PC-9 (cell line): ENCODE measurements at places on chromosomes 5 and 9.

GRCh38 chr5:150352244-150353031 lies 5.1 kb upstream of the TCOF1 start:
- no peak overlapping the region for H3K4me3 ChIP-seq
- H3K4me1 ChIP-seq, result peaks cover 9% of the 10 kb centered on the region
- DNase-seq, result no peak
- no peaks in the 10 kb centered on the region for H3K27me3 ChIP-seq
- H3K27ac ChIP-seq, result no peak overlapping the region
- H3K36me3 ChIP-seq, result no peaks in the 10 kb centered on the region

GRCh38 chr9:69174616-69175463 lies 763 bp downstream of the TJP2 start:
- H3K4me1 ChIP-seq, result peaks cover 89% of the 10 kb centered on the region
- peak overlapping the region; percentile 70 for H3K4me3 ChIP-seq
- H3K27ac ChIP-seq, result peak overlapping the region; percentile 97
- peak; percentile 89 for DNase-seq

- H3K36me3 ChIP-seq, result no peaks in the 10 kb centered on the region
- H3K27me3 ChIP-seq, result no peaks in the 10 kb centered on the region
- H3K4me1 ChIP-seq, result no peaks in the 10 kb centered on the region
- H3K27ac ChIP-seq, result no peak overlapping the region
Observed at GRCh38 chr9:37920471-37921167, 16.7 kb upstream of the SLC25A51 start.

DNA sequence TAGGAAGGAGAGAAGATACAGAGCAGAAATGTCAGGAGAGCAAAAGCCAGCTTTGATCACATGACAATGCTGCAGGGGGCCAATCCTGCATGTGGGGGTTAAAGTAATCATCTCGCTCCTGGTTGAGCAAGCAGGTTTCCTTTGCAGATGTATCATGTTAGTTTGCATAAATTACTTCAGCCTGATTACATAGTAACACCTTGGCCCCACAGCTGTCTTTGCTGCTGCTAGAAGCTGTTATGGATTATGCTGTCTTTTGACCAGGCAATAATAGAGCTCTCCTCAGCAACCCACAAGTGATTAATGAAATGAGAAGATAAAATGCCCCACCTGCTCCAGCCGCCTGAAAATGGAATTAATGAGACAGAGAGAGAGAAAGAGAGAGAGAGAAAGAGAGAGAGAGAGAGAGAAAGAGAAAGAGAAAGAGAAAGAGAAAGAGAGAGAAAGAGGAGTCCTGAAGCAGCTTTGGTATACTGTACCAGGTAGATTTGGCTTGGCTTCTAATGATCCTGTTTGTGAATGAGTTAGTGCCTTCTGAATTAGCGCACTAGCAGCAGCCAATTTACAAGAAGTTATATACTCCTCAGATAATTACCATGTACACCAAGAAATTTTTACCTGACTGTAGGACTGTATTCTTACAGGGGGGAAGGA lies 174.3 kb upstream of the RORB start:
- no peaks in the 10 kb centered on the region for H3K36me3 ChIP-seq
- H3K4me1 ChIP-seq, result no peaks in the 10 kb centered on the region
- H3K27ac ChIP-seq, result no peak overlapping the region
- DNase-seq, result no peak

- H3K27ac ChIP-seq, result no peak overlapping the region
- H3K4me1 ChIP-seq, result no peaks in the 10 kb centered on the region
- H3K27me3 ChIP-seq, result no peaks in the 10 kb centered on the region
- no peak overlapping the region for H3K4me3 ChIP-seq
- no peaks in the 10 kb centered on the region for H3K36me3 ChIP-seq
Observed at GRCh38 chr9:115989831-115990230, 163.8 kb upstream of the PAPPA start.

DNA sequence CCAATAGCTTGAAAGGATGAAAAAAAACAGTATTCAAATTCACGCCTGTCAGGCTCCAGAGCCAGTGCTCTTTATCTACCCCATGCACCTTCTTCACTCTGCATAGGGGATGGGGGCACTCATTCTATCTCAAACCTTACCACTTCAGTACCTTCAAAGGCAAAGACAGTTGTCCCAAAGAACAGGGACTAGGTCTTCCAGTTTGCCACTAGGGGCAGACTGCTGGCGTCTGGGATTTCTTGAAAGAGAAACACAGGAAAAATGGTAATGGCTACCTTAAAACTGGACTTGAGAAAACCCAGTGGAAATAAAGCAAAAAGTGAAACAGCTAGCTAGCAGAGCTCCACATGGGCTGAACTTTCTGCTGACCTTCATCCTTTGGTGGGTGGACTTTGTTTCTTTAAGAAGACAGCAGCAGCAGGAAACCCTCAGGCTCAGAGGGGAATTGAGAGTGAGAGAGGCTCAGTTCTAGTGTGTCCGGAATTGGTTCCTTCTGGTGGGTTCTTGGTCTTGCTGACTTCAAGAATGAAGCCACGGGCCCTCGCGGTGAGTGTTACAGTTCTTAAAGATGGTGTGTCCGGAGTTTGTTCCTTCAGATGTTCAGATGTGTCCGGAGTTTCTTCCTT lies 41.0 kb upstream of the SLC36A1 start:
- H3K4me1 ChIP-seq, result no peaks in the 10 kb centered on the region
- H3K27ac ChIP-seq, result no peak overlapping the region
- peaks cover 9% of the 10 kb centered on the region; the same call in 1 of the 2 replicates for H3K27me3 ChIP-seq
- no peak overlapping the region for H3K4me3 ChIP-seq
- no peak for DNase-seq
- no peaks in the 10 kb centered on the region for H3K36me3 ChIP-seq

- DNase-seq, result no peak
- no peaks in the 10 kb centered on the region for H3K27me3 ChIP-seq
Observed at GRCh38 chr5:143717400-143717799, 94.6 kb upstream of the HMHB1 start.

GRCh38 chr9:133564451-133565116 lies 30.1 kb downstream of the ADAMTSL2 start:
- H3K4me3 ChIP-seq, result no peak overlapping the region
- no peak overlapping the region for H3K27ac ChIP-seq
- H3K36me3 ChIP-seq, result no peaks in the 10 kb centered on the region
- no peak for DNase-seq

DNA sequence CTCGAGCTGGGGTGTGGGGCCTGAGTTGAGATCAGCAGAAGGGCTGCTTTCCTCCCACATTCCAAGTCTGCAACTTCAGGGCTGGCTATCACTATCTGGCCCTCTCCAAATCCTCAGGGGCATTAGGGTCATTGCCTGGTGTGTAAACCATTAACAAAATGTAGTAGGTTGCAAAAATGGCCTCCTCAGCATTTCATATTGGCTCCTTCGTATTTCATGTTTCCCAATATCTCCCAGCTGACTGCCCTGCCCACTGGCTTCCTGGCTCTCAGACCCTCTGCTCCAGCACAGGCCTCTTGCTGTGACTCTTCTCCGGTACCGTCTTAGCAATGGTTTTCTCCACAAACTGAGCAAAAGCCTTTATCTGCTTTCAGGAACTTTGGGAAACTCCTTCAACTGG lies 113.8 kb downstream of the GADD45G start:
- no peak for DNase-seq
- H3K27ac ChIP-seq, result no peak overlapping the region
- H3K36me3 ChIP-seq, result no peaks in the 10 kb centered on the region
- no peaks in the 10 kb centered on the region for H3K4me1 ChIP-seq
- peaks cover 80% of the 10 kb centered on the region for H3K27me3 ChIP-seq
- no peak overlapping the region for H3K4me3 ChIP-seq

DNA sequence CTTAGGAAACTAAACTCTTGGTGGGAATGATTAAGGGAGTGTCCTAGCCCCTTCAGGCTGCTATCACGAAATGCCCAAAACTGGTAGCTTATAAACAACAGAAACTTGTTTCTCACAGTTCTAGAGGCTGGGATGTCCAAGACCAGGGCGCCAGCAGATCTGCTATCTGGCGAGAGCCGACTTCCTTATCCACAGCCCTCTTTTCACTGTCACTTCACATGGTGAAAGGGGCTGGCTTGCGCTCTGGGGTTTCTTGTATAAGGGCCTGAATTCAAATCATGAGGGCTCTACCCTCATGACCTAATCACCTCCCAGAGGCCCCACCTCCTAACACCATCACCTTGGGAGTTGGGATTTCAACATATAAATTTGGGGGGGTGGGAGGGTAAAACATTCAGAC lies 49.1 kb downstream of the IPPK start:
- no peaks in the 10 kb centered on the region for H3K27me3 ChIP-seq
- no peak overlapping the region for H3K4me3 ChIP-seq
- peaks cover 20% of the 10 kb centered on the region for H3K4me1 ChIP-seq
- no peak for DNase-seq

GRCh38 chr5:112758676-112759075 lies 21.0 kb downstream of the APC start:
- H3K4me1 ChIP-seq, result no peaks in the 10 kb centered on the region
- no peak overlapping the region for H3K4me3 ChIP-seq

GRCh38 chr5:67164856-67165525 lies 31.6 kb downstream of the CD180 start:
- H3K36me3 ChIP-seq, result peaks cover 27% of the 10 kb centered on the region
- peaks cover 21% of the 10 kb centered on the region for H3K4me1 ChIP-seq
- H3K27ac ChIP-seq, result no peak overlapping the region
- H3K4me3 ChIP-seq, result no peak overlapping the region

DNA sequence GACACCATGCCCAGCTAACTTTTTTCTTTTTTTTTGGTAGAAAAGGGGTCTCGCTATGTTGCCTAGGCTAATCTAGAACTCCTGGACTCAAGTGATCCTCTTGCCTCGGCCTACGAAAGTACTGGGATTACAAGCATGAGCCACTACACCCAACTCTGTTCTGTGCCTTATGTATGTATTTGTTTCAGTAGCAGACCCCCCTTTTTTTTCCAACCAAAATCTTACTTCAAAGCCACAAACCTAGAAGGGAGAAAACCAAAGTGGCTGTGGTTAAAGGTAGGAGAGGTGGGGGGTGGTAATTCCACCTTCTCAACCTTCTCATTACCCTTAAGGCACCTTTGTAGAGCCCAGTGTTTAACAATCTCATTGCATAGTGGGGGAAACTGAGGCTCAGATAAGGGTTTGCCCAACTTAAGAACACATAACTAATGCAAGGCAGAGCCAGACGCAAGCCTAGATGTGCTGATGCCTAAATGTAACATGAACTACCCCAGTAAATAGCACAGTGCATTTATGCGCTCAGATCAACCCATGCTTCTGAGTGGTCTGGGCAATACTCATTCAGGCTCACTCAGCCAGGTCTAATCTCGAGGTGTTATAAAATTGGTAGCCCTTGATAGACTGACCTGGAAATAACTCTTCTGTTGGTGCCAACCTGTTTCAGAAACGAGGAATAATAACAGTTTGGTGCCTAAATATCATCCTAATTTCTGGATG lies 33.0 kb downstream of the ITK start:
- no peaks in the 10 kb centered on the region for H3K36me3 ChIP-seq
- no peak overlapping the region for H3K4me3 ChIP-seq
- no peak for DNase-seq
- no peak overlapping the region for H3K27ac ChIP-seq
- H3K27me3 ChIP-seq, result peaks cover 28% of the 10 kb centered on the region

GRCh38 chr9:74281674-74282073 lies 215.5 kb upstream of the RORB start:
- no peaks in the 10 kb centered on the region for H3K36me3 ChIP-seq
- H3K4me3 ChIP-seq, result no peak overlapping the region
- no peak overlapping the region for H3K27ac ChIP-seq
- DNase-seq, result no peak
- H3K27me3 ChIP-seq, result no peaks in the 10 kb centered on the region
